ENCODE measurements at places on chromosomes 16 and 17.

- DNase-seq: no peak
Measured at GRCh38 chr16:58047557-58048348, 22.2 kb downstream of the MMP15 start.

- DNase-seq: peak; percentile 56
Measured at GRCh38 chr17:76772842-76773525, 35.1 kb downstream of the MFSD11 start.

- DNase-seq: no peak
Measured at GRCh38 chr17:17935321-17936271, 36.6 kb downstream of the TOM1L2 start.

- DNase-seq: peak; percentile 32
Measured at GRCh38 chr16:23699100-23699499, 13.9 kb downstream of the ERN2 start.

GRCh38 chr16:57264381-57264780, 19.3 kb downstream of the ARL2BP start:
- no peak for DNase-seq

DNA sequence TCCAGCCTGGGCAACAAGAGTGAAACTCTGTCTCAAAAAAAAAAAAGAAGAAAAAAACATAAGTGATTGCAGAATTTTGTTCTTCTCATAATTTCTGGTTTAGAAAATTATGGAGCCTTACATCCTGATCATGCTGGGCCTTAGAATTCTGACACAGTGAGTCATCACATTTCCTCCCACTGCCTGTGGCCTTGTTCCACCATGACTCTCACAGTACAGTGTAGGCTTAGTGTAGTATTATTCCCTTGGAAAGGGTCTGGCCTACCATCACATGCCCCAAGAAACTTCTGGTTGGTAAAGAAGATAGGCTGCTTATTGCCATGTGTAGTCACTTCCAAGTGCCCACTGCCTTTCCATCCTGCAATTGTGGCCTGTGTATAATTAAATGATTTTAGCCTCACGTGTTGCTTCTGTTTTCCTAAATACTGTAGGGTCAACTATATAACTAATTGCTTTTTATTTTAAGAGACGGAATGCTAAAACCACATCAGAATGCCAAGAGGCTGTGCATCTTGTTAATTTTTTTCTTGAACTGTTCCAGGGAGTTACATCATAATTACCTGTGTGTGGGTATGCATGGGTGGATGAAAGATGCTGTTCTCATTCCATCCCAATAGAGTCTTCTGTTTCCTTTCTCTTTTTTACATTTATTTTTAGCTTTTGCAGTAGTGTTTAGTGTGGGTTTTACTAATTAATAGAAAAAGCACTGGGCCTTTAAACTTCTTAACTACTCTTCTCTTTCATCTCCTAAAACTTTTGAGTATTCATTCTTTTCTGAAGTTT, 25.9 kb downstream of the OGFOD1 start:
- DNase-seq: no peak

GRCh38 chr17:7239091-7240027, at the start of gene PHF23:
PHF23 (minus strand) TSS chr17:7239457; CDS start chr17:7239279, 178 bp downstream.
- DNase-seq: peak; percentile 98

DNA sequence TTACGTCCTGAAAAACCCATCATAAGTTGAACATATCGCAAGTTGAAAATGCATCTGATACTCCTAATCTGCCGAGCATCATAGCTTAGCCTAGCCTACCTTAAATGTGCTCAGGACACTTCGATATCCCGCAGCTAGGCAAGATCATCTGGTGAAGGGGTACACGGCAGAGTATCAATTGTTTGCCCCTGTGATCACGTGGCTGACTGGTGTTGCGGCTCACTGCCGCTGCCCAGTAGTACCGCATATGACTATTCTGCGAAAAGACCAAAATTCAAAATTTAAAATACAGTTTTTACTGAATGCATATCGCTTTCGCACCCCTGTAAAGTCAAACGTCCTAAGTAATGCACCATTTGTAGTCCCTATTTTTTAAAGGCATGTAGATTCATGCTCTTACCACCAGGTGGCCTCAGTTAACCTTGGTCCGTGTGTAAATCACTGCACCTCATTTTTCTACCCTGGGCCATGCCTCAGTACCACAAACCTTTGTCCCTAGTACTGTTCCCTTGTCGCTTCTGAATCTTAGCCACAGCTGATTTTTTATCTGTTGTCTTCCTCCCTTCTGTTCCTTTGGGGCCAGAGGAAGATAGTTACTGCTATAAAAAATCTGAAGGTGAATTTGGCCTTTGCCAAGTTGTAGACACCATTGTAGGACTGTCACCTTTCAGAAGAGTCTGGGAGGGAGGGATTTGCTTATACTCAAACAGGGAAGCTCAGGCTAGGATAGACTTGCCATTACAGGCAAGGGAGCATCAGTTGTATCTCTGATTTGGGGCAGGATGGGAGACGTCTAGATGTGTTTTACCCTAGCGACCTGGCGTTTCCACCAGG, 34.4 kb downstream of the WWP2 start:
- DNase-seq: peak; percentile 34

DNA sequence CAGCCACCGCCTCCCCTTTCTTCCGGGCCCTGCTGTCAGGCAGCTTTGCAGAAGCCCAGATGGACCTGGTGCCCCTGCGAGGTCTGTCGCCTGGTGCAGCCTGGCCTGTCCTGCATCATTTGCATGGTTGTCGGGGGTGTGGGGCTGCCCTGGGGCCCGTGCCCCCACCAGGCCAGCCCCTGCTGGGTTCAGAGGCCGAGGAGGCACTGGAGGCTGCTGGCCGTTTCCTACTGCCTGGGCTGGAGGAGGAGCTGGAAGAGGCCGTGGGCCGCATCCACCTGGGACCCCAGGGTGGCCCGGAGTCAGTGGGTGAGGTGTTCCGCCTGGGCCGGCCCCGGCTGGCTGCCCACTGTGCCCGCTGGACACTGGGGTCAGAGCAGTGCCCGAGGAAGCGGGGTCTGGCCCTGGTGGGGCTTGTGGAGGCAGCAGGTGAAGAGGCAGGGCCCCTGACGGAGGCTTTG, 5.5 kb upstream of the TGFB1I1 start:
- no peak for DNase-seq

- peak; percentile 57 for DNase-seq
Measured at GRCh38 chr17:2025622-2026309, 632 bp upstream of the RTN4RL1 start.

GRCh38 chr17:35030780-35031179, 32.7 kb downstream of the RFFL start:
- DNase-seq: no peak

All from activated naive CD4-positive, alpha-beta T cell treated with anti-CD3 and anti-CD28 coated beads, Interleukin-2, amount 10 ng/mL, durations not matched to agents 7 days and 5 days (primary cell).